ENCODE measurements at places on chromosomes 13 and 19.

DNA sequence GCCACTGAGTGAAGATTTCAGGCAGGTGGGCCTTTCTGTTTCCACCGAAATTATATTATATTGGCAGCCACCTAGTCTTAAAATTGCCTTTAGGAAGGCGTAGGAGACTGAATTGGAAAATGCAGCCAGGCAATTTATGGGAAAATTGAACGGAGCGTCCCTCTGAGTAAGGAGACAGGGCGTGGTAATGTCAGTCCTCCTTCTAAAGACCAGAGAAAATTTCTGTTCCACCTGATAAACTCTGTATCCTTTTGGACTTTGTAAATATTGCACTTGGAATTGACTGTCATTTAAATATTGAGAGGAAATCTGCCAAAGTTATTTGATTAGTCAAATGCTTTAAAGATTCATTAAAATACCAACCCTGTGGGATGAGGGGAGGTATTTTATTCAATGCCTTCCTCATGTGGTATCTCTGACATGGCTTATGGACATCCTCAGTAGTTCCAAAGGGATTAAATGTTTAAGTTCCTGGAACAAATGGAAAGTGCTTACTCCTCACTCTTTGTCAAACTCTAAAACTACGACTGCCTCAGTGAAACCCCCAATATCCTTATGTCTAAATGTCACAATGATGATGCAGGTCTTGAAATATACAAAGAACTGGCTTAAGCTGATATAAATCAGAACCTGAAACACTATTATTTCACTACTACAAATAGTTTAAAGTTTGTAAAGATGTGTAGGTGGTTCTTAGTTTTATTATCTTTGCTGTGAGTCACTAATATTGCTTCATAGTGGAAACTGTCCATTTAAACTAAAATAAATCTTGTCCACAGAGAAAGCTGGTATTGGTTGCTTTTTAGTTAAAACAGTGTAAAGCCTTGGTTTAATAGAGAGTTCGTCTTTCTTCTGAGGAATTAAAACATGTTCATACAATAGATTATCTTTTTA is 203.2 kb downstream of the FGF14 start:
- no peak for DNase-seq
- H3K4me3 ChIP-seq = no peak overlapping the region
- H3K36me3 ChIP-seq = no peaks in the 10 kb centered on the region
- no peaks in the 10 kb centered on the region for H3K27me3 ChIP-seq

DNA sequence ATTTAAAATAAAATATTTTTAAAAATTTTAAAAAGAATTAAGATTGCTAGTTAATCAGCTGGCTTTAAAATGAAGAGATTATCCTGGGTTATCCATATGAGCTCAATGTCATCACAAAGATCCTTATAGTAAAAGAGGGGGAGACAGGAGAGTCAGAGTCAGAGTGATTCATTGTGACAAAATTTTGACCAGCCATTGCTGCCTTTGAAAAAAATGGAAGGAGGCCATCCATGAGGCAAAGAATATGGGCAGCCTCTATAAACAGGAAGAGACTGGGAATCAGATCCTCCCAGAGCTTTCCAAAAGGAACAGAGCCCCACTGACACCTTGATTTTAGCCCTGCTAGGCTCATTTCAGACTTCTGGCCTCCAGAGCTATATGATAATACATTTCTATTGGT is 9.3 kb upstream of the RUBCNL start:
- H3K36me3 ChIP-seq = no peaks in the 10 kb centered on the region
- no peaks in the 10 kb centered on the region for H3K27me3 ChIP-seq
- no peaks in the 10 kb centered on the region for H3K4me1 ChIP-seq
- no peak for DNase-seq
- H3K27ac ChIP-seq = no peak overlapping the region
- H3K4me3 ChIP-seq = no peak overlapping the region

- no peaks in the 10 kb centered on the region for H3K4me1 ChIP-seq
- no peaks in the 10 kb centered on the region for H3K27me3 ChIP-seq
- H3K4me3 ChIP-seq = no peak overlapping the region
- H3K27ac ChIP-seq = no peak overlapping the region
- DNase-seq = no peak
These were observed 86.3 kb downstream of the URI1 start for GRCh38 chr19:30028118-30028991.

- peaks cover 23% of the 10 kb centered on the region for H3K4me1 ChIP-seq
- no peaks in the 10 kb centered on the region for H3K27me3 ChIP-seq
These were observed 17.1 kb downstream of the PCCA start for GRCh38 chr13:100106005-100106404.

DNA sequence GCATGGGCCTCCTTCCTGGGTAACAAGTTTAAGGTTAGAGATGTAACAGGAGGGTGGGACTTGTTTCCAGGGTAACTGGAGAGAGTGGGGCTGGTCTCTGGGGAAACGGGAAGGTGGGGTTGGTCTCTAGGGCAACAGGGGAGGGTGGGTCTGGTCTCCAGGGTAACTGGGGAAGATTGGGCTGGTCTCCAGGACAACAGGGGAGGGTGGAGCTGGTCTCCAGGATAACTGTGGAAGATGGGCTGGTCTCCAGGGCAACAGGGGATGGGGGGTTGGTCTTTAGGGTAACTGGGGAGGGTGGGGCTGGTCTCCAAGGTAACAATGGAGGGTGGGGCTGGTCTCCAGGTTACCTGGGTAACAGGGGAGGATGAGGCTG is 36.5 kb downstream of the SPTBN4 start:
- no peak overlapping the region for H3K4me3 ChIP-seq
- H3K4me1 ChIP-seq = no peaks in the 10 kb centered on the region
- no peaks in the 10 kb centered on the region for H3K27me3 ChIP-seq

GRCh38 chr19:41420101-41420880 is 6.9 kb downstream of the B3GNT8 start:
- peaks cover 69% of the 10 kb centered on the region for H3K36me3 ChIP-seq
- peaks cover 9% of the 10 kb centered on the region for H3K4me1 ChIP-seq
- H3K4me3 ChIP-seq = no peak overlapping the region
- DNase-seq = no peak

DNA sequence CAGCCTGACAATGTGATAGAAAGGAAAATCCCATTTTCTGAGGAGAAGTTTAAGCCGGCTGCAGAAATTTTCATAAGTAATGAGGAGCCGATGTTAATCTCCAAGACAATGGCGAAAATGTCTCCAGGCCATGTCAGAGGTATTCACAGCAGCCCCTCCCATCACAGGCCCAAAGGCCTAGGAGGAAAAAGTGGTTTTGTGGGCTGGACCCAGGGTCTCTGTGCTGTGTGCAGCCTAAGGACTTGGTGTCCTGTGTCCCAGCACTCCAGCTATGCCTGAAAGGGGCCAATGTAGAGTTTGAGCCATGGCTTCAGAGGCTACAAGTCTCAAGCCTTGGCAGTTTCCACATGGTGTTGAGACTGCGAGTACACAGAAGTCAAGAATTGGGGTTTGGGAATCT is 32.9 kb upstream of the GPC6 start:
- H3K4me1 ChIP-seq = no peaks in the 10 kb centered on the region
- H3K27me3 ChIP-seq = no peaks in the 10 kb centered on the region
- no peak overlapping the region for H3K27ac ChIP-seq
- H3K4me3 ChIP-seq = no peak overlapping the region
